Large intestine (tissue), 12 donors: ENCODE measurements at places on chromosomes 1 and 21.

- no peak for DNase-seq
Observed at GRCh38 chr1:83682132-83682531, 316.8 kb downstream of the TTLL7 start.

DNA sequence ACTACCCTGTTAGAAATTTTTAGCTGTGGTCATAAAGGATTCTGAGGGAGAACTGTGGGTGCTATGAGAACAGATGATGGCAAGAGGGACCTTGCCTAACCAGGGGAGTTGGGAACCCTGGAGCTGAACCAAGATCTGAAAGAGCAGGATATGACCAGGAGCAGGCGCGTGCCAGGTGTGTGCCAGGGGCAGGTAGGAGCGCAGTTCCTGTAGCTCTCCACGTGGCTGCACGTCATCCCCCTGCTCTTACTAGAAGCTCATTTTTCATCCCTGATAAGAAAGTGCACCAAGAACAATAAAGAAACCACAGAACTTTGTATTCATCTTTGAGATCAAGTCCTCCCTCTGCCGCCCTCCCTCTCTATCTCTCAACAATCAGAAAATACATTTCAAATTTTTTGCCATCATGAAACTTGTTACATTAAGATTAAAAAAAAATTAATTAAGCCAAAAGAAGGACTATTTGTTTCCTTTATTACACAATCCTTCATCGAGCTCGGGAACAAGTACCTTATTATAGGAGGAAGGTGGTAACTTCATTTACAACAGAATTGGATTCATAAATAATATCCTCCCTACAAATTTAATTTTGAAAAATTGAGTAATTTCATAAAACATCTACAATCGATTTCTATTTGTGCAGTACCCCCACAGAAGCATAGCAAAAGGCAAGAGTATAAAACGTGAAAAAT, 78.5 kb downstream of the SLC35F3 start:
- DNase-seq, result no peak

DNA sequence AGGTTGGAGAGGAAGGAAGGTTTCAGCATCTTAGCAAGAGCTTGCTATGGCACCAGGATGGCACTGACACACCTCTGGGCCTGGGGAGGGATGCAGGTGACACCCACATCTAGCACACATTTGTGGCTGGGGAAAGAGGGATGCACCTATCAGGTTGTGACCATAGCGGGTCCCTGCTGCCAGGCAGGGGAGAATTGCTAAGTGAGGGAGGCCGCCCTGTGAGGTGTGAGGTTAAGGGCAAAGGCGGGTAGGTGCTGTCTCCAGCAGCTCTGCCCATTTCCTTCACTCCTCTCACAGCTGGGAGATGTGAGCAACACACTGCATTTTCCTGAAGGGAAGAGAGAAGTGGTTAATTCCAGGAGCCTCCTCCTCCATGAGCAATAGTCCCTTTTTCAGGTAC, 83.2 kb upstream of the TLR5 start:
- DNase-seq, result no peak

DNA sequence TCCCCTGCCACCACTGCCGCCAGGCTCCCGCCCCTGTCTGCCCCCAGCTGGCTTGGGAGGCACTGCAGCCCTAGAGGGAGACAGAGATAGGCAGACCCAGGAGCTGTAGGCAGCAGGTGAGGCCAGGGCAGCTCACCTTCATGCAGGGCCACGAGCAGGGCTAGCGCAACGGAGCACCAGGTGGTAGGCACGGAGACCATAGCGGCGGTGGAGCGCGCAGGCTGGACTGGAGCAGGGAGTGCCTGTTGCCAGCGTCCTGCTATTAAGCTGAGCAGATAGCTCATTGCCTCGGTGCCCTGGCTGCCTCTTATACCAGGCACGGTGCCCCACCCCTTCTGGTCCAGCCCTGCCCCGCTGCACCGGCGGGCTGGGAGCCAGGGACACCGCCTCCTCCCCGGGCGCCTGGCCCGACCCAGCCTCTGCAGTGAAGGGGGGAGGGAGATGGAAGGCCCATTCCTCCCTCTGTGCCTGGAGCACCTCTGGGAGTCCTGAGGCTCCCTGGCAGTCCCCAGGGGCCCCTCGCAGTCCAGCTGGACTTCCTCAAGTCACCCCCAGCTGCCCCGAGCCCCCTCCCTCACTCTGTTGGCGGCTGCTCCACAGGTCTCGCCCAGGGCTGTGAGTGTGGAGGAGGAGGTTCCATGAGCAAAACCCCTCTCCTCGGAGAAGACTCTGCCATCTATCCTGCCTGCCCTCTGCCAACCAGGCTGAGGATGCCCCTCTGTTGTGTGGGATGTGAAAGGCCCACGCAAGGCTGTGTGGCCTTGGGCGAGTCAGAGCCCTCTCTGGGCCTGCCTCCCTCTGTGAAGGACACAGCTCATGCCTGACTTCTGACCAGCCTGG, at the start of gene EDN2:
TSS of gene EDN2 (minus strand) at position 282 of the 840 bp plus-strand sequence. CDS start at position 200, 82 bp downstream.
- DNase-seq, result no peak

DNA sequence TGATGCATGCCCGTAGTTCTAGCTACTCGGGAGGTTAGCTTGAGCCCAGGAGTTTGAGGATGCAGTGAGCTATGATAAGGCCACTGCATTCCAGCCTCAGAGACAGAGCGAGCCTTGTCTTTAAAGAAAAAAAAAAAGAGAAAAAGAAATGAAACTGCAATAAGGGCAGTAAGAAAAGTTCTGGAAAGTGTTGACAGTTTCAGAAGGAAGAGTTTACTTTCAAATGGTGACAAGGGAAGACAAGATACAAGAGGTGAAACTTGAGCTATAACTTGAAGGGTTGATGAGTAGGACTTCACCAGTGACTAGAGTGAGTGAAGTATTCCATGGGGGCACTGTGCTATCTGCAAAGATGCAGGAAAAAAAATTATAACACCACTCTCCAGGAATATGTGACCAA, 125.0 kb downstream of the AKT3 start:
- no peak for DNase-seq

- DNase-seq, result no peak
Observed at GRCh38 chr1:30743584-30744059, 14.0 kb downstream of the LAPTM5 start.

DNA sequence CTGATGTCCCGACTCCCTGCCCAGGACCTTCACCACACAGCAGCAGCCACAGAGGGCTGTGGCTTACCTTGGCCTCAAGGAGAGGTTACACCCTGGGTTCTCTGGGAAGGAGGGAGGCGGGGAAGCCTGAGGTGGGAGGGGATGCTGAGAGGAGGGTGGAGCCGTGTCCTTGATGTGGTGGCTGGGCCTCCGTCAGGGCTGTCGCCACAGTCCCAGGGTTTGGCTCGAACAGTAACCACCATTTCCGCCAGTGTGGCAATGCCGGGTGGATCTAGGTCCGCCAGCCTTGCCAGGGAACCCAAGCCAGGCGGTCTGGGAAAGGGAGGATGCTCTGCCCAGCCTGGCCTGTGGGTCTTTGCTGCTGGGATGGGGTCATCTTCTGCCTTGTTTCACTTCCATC, 18.4 kb upstream of the CDCA8 start:
- no peak for DNase-seq

DNA sequence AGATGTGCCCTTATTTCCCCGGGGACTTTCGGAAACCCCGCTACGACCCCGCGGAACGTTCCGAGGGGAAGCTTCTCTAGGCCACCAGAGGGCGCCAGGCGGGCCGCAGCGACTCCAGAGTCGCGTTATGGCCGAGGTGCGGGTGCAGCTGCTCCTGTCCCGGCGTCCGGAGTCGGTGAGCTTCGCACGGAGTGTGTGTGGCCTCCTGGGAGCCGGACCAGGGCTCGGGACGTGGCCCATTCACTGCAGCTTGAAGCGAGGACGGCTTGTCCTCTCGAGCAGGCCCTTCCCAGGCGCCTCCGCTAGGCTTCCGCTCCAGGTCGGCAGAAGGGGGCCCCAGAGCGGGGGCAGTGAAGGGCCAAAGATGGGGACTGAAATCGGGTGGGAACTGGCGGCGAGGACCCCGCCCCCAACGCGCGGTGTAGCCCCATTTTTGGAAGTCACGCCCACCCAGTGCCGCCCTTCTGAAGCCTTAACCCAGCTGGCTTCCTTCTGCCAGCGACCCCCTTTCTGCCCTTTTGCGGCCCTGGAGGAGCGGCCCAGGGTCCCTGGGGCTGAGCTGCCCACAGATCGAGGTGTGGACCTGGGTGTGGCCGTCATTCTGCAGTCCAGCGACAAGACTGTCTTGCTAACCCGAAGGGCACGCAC, at the start of gene NUDT17:
TSS of gene NUDT17 (plus strand) at position 117 of the 648 bp plus-strand sequence. CDS start at position 128, 11 bp downstream.
- DNase-seq, result peak; percentile 70

- DNase-seq, result no peak
Observed at GRCh38 chr1:111624382-111624781, 4.8 kb downstream of the RAP1A start.

- peak; percentile 14 for DNase-seq
Observed at GRCh38 chr1:65812065-65812464, 19.4 kb downstream of the PDE4B start.

GRCh38 chr1:27571439-27572018, 32.4 kb downstream of the AHDC1 start:
- DNase-seq, result no peak

- DNase-seq, result no peak
Observed at GRCh38 chr1:51749151-51749550, 129.4 kb downstream of the NRDC start.

- no peak for DNase-seq
Observed at GRCh38 chr1:198423673-198424072, 116.8 kb downstream of the ATP6V1G3 start.

GRCh38 chr1:36905941-36906340, 128.4 kb downstream of the GRIK3 start:
- DNase-seq, result no peak

- DNase-seq, result no peak
Observed at GRCh38 chr1:70719154-70719553, 308.1 kb downstream of the CTH start.

DNA sequence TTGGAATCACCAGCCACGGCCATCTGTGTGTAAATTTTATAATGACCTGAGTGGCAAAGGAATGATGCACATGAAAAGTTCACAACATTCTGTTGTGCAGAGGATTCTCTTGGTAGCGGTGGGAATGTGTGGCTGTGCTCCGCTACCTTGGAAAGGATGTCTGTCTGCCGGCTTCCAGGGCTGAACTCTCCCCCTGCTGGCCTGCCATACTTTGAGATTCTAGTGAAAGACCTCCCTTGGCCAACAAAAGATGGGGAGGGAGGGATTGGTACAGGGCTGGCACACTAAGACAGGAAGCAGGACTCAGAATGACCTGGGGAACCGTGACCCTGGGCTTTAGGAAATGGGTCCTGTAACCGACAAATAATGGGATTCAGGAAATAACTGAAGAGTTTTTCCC, 194.5 kb upstream of the PLD5 start:
- no peak for DNase-seq

GRCh38 chr21:41976611-41977010, 22.8 kb upstream of the C2CD2 start:
- no peak for DNase-seq

GRCh38 chr21:41098076-41098475, 69.9 kb upstream of the BACE2 start:
- DNase-seq, result no peak

DNA sequence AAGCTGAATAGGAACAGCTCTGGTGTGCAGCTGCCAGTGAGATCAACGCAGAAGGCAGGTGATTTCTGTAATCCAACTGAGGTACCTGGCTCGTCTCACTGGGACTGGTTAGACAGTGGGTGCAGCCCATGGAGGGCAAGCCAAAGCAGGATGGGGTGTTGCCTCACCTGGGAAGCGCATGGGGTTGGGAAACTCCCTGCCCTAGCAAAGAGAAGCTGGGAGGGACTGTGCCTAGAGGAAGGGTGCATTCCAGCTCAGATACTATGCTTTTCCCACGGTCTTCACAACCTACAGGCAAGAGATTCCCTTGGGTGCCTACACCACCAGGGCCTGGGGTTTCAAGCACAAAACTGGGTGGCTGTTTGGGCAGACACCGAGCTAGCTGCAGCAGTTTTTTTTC, 183.2 kb downstream of the DNM3 start:
- no peak for DNase-seq

- no peak for DNase-seq
Observed at GRCh38 chr1:163836481-163836880, 514.7 kb downstream of the NUF2 start.

- DNase-seq, result no peak
Observed at GRCh38 chr1:160363951-160364735, 2.7 kb upstream of the NHLH1 start.

GRCh38 chr1:177307771-177308170, 137.0 kb downstream of the BRINP2 start:
- no peak for DNase-seq

DNA sequence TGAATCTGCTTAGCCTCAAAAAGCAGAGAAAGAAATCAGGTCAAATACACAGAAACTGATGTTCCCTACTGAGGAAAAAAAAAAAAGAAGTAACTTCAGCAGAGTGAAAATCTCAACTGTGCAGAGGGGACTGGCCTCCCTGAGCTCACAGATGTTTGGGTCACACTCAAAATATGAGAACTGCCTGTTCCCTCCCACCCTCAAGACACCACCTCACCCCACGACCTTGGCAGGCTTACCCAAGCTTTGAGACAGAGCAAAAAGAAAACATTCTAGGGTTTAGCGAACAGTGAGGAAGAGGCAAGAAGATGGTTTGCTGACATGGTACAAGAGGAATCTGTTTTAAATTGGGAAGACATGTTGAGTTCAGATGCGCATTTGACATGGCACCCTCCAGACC, 48.8 kb downstream of the NID1 start:
- DNase-seq, result no peak

GRCh38 chr1:239308701-239309333, 77.6 kb upstream of the CHRM3 start:
- DNase-seq, result peak; percentile 23

GRCh38 chr1:96104906-96105305, 616.7 kb upstream of the PTBP2 start:
- no peak for DNase-seq

GRCh38 chr1:202563818-202564217, 146.4 kb downstream of the SYT2 start:
- DNase-seq, result no peak

GRCh38 chr1:164773102-164773501, 214.1 kb downstream of the PBX1 start:
- no peak for DNase-seq

GRCh38 chr1:167936930-167937708, at the start of gene MPC2:
TSS of gene MPC2 (minus strand) at chr1:167937072. CDS start at chr1:167935841, 1,231 bp downstream.
- DNase-seq, result peak; percentile 72

- no peak for DNase-seq
Observed at GRCh38 chr1:218673170-218673569, 328.0 kb downstream of the TGFB2 start.

GRCh38 chr1:240843798-240844197, 231.8 kb upstream of the GREM2 start:
- DNase-seq, result no peak

DNA sequence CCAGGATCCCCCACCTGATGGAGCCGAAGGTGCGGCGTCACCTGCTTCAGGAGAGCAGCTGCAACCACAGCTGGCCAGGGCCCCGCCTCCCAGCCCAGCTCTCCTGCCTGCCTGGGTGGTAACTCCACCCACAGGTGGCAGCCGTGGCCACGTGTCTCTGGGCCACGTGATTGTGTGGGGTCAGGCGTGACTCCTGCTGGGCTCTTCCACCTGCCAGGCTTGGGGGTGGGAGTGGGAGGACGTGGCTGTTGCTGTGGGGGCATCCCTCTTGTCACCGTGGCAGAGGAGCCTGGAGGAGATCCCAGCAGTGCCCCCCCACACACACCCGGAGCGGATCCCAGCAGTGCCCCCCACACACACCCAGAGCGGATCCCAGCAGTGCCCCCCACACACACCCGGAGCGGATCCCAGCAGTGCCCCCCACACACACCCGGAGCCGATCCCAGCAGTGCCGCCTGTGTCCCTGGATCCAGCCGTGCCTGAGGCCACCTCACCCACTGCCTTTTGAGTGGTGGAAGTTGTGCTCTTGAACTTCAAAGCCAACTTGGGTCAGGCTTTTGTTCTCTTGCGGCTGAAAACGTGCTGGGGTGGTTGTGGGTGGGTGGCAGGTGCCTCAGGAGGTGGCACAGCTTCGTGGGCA, 32.2 kb downstream of the POFUT2 start:
- no peak for DNase-seq

- DNase-seq, result no peak
Observed at GRCh38 chr1:191905781-191906180, 252.5 kb upstream of the RGS18 start.
